Activated CD4-positive, alpha-beta T cell treated with anti-CD3 and anti-CD28 coated beads for 36 hours (primary cell): ENCODE measurements at places on chromosomes 13 and 19. TPM values are rescaled to one million over a fixed set of nuclear protein-coding genes. Genes with fewer than 3 reads are reported as not detected.

ZNF837 gene
- 2.5 TPM for total RNA-seq

PNMA8B gene
- 0.14 TPM for total RNA-seq

GRCh38 chr19:7627166-7627565 lies 2.2 kb downstream of the XAB2 start:
- DNase-seq = no peak

DNA sequence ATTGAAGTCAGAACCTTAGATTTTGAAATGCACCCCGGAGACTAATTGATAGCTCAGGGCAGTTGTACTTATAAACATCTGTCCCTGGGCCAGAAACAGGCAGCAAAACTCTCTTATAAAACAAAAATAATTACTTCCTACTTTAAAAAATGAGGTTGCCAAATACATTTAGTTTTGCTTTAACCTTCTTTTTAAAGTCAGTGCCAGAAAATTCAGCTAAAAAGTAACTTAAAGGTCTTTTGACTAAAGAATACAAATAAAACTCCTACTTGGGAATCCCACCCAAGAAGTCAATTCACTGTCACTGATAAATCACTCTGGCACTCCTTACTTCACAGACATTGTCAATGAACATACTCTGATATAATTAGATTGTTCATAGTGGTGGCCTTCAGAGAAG lies 60.7 kb downstream of the DOCK9 start:
- DNase-seq = no peak
